CD4-positive, alpha-beta T cell treated with Interleukin-17A for 1 hour (primary cell): ENCODE measurements at places on chromosomes 1 and 21.

GRCh38 chr1:40820911-40821693 lies 37.5 kb downstream of the KCNQ4 start:
- DNase-seq = no peak

DNA sequence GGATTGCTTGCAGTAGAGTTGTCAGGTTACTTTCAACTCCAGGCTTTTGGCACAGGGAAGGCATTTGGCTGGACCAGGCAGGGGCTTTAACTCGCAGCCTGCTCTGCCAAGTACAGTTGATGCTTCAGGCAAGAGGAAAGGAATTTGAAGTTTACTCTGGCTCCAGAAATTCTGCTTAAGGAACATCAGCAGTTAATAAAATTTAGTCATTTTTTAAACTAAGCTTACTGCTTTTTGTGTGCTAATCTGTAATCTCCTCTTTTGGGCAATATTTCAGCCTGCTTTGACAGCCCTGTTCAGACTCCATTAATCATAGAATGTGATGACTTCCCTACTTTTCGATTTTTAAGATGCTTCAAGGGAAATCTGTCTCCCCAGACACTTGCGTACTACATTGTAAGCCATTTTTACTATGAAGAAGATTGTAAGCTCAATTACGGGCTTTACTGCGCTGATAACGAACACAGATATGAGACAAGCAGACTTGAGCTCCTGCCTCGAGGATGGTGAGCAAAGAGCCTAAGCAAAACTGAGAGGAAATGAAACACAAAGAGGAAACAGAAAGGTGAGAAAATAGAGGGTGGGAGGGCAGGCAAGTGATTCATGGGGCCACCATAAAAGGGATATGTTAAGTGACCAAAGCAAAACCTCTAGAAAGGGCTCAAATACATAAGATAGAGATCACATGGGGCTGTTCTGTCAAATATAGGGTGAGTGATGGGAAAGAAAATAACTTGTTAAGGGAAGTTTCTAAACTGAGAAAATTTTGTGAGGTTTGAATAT lies 76.6 kb upstream of the VAV3 start:
- DNase-seq = peak; percentile 21

- DNase-seq = no peak
Measured at GRCh38 chr1:94063379-94063778, 57.6 kb downstream of the ABCA4 start.

- DNase-seq = no peak
Measured at GRCh38 chr1:30928171-30928570, 19.6 kb upstream of the SDC3 start.

GRCh38 chr21:29801122-29801521 lies 138.7 kb downstream of the GRIK1 start:
- DNase-seq = no peak
